ENCODE measurements at places on chromosomes 5 and 9.

GRCh38 chr9:127562279-127562796, 49.7 kb upstream of the STXBP1 start:
- no peak for DNase-seq

GRCh38 chr9:94967482-94967881, 241.0 kb downstream of the AOPEP start:
- DNase-seq: no peak

DNA sequence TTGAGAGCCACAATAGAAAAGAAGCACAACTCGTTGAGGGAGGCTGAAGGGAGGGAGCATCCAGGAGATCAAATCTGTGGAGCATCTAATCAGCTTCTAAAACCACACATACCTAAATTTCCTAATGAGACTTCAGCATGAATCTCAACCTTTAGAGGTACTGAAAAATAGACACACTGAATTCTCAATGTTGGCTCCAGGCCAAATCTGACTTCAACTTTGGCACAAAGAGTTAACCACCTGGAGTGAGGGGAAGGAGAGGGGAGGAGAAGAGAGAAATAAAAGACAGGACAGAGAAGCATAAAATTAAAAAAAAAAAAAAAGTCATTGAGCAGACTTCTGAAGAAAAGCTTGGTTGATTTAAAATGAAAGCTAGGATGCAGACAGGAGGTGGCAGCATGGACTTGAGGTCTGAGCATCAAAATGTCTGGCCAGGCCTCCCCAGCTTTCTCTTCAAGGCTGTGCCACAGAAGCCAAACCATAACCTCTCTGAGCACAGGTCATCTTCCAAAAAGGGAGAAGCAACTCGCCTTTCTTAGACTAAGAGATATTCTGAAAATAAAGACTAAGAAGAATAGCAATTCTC, 205.6 kb downstream of the DENND1A start:
- no peak for DNase-seq

- peak; percentile 37 for DNase-seq
These were observed 6.8 kb upstream of the RECK start for GRCh38 chr9:36029765-36030528.

DNA sequence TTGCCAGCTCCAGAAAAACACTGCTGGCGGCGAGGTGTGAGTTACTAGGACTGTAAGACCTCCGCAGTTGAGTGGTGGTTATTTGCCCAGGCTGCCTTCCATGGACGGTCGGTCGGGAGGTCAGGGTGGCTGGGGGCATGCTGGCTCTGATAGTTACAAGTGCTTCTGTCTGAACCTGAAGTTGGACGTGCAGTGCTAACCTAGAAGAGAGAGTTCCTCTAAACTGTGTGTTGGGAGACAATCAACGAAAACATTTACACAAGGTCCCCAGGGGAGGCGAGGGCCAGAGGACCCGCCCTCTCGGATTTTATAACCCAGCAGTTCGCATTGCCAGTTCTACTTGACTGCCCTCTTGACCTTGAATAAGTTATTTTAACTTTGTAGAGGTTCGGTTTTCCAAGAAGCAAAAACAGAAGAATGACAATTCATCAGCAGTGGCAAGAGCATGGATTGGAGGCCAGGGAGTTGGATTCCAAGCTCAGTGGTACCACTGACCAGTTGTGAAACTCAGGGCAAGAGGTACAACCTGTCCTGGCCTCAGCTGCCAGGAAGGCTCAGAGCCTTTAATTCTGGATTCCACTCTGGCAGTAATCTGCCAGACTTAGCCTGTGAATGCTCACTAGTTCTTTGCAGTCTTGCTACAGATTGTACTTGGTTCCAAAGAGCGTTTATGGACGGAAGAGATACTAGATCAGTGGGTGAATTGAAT, 28.7 kb upstream of the PDE8B start:
- no peak for DNase-seq

- no peak for DNase-seq
These were observed 206.2 kb downstream of the CEMIP2 start for GRCh38 chr9:71562140-71562539.

All from SIG-M5 (cell line).